ENCODE measurements at places on chromosomes 7 and 10. TPM values are rescaled to one million over a fixed set of nuclear protein-coding genes. Genes with fewer than 3 reads are reported as not detected.

DNA sequence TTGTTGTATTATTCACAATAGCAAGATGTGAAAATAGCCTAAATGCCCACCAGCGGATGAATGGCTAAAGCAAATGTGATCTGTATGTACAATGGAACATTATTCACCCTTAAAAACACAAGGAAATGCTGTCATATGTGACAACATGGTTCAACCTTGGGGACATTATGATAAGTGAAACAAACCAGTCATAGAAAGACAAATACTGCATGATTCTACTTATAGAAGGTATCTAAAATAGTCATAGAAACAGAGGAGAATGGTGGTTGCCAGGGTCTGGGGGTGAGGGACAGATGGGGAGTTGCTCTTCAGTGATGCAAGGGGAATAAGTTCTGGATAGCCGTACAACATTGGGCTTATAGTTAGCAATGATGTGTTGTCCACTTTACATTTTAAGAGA is 58.4 kb downstream of the NRF1 start:
- DNase-seq = no peak

- DNase-seq = no peak
Observed at GRCh38 chr7:55078465-55079372, 59.9 kb downstream of the EGFR start.

- no peak for DNase-seq
Observed at GRCh38 chr10:28105561-28105960, 106.7 kb upstream of the ODAD2 start.

DNA sequence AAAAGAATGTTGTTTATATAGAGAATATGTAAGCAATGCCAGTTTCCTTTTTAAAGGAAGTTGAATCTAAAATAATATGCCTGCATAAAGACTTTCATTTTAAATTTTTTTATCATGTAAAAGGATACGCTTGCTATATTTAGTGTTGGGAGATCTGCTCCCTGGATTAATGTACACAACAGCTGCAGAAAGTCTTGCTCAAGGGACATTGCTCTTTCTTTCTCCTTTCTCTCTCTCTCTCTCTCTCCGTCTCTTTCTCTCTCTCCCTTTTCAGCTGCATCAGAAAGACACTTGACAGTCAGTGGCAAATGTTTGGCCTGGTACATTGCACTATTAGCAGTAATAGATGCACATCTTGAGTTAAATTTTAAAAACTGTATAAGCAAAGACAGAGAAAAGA is 739 bp downstream of the MYPN start:
- no peak for DNase-seq

GRCh38 chr10:80461208-80462183 is 7.4 kb downstream of the TSPAN14 start:
- DNase-seq = peak; percentile 37

GRCh38 chr10:131212763-131213325 is 98.7 kb downstream of the TCERG1L start:
- DNase-seq = no peak

GRCh38 chr7:50660040-50660829 is 95.0 kb upstream of the DDC start:
- DNase-seq = no peak

- DNase-seq = peak; percentile 53
Observed at GRCh38 chr7:8190119-8190895, 71.7 kb downstream of the ICA1 start.

FAM200A gene
- 4.5 TPM for total RNA-seq

WDR86 gene
- 0.13 TPM for total RNA-seq

TFR2 gene
- 0.13 TPM for total RNA-seq

WDR11 gene
- 60.8 TPM for total RNA-seq

ADIRF gene
- 25.3 TPM for total RNA-seq
